ENCODE measurements at places on chromosomes 6 and 20.

DNA sequence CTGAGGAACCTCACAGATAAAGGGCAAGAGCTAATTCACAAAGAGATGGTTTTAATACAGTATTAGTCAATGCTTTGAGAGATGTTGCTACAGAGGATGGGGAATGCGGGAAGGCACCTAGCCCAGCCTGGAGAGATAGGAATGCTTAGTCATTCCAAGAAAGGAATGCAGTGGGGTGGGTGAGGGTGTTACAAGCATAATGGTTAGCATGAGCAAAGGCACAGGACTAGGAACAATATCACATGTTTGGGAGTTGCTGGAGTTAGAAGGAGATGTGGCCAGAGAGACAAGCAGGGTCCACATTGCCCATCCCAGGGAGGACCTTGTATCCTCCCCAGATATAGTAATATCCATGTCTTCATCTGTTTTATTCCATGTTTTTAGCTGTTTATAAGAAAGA lies 107.0 kb upstream of the OGFRL1 start:
- DNase-seq: no peak

- no peak for DNase-seq
Observed at GRCh38 chr6:38212579-38212978, 393.1 kb downstream of the ZFAND3 start.

GRCh38 chr6:127263481-127263880 lies 3.2 kb upstream of the RNF146 start:
- no peak for DNase-seq

DNA sequence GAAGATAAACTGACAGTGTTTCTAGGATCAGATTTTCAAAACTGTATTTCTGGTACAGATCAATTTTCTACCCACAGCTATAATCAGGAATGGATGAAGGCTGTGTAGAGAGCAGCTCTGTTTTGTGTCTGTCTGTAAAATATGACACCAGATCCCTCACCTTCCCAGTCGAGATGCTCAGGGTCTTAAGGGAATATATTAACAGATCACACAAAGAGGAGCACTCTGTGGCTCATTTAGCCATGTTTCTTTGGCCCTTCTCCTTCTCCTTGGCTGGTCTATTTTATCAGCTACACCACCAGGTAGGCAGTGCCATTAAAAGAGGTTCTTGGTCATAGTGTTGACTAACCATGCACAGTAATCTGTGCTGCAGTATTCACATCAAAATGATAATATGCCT lies 82.6 kb downstream of the PREP start:
- no peak for DNase-seq

DNA sequence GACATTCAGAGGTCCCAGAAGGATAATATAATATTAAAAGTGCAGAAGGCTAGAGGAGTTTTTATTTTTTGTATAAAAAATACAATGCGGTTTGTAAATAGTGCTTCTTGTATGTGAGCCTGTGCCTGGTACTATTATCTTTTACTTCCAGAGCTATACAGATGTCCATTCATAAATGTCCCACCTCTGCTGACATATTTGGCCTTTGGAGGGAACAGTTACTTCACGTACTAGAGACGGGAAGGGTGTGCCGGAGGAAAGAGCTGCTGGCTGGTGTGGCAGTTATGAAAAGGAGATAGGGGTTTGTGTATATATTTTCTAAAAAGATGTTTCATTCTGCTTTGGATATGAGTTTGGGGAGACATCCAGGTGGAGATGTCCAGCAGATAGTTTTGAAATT lies 8.8 kb downstream of the CD109 start:
- no peak for DNase-seq

- DNase-seq: no peak
Observed at GRCh38 chr6:28408076-28408802, 8.7 kb upstream of the ZSCAN12 start.

- no peak for DNase-seq
Observed at GRCh38 chr6:36504181-36504580, 43.1 kb downstream of the STK38 start.

GRCh38 chr6:8065519-8065911 lies 1.3 kb upstream of the BLOC1S5 start:
- DNase-seq: no peak

DNA sequence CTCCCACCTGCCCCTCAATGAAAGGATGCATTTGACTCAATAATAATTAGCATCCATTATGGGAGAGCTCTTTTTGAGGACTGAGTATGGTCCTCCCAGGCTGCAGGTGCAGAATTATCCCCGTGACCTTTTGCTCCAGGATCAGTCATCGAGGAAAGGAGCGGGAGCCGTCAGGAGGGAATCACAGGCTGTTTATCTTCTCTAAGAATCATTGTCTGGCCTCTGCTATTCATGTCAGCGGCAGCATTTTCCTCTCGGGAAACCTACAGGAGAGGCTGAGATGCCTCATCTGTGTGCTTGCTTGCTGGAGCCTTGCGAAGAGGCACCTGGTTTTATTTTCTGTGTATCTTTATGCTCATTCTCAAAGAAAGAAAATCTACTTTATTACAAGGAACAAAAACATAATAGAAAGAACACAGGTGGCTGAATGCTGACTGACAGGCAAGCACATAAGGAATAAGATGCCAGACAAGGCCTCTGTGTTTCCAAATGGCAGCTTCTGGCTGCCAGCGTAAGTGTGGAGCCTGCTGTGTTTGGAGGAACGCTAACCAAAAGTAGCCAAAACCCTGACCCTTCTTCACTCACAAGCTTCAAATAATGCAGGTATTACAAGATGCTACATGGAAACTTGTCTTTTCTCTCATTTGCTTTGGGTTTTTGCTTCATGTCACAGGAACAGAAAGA lies 539.1 kb upstream of the MARCKS start:
- DNase-seq: no peak

GRCh38 chr20:558117-558516 lies 14.5 kb upstream of the CSNK2A1 start:
- DNase-seq: no peak

- DNase-seq: no peak
Observed at GRCh38 chr6:45667300-45667699, 289.6 kb upstream of the SUPT3H start.

DNA sequence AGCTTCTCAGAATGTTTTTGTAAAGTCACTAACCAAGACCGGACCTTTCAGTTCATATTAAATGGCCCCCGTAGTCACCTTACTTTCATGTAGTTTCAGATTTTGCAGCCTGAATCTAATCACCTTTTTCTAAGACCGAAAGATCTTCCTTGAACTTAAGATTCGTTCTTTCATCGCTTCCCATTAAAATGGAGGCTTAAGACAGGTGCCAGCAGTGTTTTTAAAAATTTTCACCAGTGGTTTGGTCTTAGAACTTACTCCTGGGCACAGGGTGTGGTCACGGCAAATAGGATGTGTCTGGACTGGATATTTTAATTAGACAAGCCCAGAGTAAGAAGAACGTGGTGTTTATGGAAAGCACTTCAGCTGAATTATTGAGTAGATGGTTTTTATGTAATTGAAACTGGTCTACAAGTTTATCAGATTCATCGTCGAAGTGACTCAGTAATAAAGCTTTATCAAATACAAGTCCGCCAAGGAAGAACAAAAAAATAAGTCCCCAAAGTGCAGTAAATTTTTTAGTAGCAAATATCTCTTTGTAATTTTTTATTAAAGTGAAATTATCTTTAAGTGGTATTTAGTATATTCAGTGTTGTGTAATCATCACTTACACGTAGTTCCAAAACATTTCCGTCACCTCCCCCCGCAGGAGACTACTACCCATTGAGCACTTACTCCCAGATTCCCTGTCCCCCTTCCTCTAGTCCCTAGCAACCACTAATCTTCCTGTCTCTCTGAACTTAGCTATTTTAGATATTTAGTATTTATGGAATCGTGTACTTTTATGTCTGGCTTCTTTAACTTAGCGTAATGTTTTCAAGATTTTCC lies 868 bp downstream of the SRSF3 start:
- peak; percentile 45 for DNase-seq

DNA sequence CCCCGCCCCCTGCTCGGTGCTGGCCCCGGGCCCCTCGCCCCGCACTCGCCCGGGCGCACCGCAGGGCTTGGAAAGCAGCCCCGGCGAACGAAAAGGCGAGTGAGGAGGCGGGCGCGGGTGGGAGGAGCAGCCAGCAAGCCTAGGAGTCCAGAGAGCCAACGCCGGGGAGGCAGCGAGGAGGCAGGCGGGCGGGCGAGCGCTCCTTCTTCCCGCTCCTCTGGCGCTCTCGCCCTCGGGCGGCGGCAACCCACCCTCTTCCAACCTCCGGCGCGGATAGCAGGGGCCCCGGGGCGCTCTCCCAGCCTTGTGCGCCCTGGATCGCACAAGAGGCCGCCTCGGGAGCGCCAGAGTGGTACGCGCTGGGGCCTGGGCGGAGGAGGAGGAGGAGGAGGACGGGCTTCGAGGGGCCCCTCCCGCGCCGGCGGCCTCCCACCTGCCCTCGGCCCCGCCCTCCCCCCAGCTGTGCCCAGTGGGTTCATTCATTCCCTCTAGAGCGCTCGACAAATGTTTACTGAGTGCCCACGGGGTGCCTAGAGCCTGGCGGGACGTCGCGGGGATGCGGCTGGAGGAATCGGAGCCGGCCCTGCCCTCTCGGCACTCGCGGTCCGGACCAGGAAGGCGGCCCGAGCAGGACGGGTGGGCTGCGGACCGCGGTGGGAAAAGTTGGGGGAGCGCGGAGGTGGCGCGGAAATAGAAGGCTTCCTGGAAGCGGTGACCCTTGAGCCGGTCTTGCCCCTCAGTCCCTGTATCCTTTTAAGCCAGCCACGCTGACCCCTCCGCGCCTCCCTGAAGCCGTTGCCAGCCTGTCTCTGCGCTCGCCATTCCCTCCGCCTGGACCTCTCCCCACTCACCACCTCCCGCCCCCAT lies at the start of gene BMP7:
Gene BMP7 (minus strand): TSS at position 351 of the 867 bp plus-strand sequence. CDS start 519 bp downstream, outside the sequence.
- DNase-seq: peak; percentile 72

DNA sequence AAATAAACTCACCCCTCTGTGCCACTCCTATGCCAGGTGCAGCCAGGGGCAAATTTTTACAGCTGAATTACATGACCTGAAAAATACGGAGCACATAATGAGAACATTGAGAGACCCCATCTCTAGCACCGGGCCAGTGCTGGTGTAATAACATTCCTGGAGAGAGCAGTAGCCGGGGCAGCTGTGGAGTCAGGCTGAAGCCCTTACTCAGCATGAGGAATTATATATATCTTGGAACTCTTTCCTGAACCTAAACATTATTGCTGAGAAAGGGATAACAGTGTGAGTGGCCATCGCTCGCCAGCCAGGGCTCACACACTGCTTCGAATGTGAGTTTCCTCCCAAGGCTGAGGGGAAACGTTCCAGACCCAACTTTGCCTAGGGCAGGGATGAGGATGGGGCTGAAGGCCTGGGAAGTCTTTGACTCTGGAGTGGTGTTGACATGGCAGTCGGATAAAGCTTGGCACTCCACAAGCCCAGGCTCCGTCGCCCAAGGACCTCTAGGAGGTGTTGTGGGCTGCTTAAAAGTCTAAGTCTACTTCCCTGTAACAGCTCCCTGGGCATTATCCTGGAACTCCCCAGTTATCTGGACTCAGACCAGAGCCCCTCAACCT lies 269.8 kb downstream of the CDC5L start:
- no peak for DNase-seq

DNA sequence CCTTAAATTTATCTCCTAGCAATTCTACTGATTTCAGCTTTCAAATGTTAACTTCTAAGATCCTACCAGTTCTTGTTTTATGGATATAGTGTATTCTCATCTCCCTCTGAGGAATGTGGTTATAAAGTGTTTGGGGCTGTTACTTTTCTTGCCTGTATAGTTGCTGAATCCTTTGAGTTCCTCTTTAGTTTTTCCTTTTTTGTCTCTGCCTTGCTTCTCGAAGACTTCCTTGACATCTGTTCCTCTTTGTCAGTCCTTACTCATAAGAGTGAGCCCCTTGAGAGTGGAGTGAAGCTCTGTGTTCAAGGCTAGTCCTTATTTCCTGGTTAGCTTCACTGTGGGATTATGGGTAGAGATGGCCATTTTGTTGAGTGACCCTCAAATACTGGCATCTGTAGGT lies 84.6 kb downstream of the ELOVL4 start:
- no peak for DNase-seq

DNA sequence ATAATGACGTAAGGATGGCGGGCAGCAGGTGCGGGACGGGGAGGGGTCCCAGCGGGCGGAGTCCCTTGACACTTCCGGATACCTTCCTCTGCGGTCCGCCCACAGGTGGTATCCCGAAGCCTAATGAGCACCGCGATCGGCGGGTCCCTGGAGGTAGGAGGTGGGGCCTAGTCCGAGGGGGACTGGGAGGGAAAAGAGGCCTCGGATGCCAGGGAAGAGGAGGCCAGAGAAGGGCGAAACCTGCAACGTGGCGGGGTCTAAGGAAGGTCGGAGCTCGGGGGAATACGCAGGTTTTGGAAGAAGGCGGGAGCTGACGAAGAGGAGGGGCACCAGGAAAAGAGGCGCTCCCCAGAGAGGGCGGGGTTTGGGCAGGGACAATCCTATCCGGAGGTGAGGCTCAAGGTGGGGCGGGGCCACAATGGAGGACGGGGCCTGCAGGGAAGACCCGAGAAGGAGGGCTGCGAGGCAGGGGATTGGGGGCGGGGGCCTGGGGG lies 3.7 kb downstream of the PRSS16 start:
- peak; percentile 85 for DNase-seq

GRCh38 chr6:45606831-45607400 lies 229.2 kb upstream of the SUPT3H start:
- DNase-seq: no peak

DNA sequence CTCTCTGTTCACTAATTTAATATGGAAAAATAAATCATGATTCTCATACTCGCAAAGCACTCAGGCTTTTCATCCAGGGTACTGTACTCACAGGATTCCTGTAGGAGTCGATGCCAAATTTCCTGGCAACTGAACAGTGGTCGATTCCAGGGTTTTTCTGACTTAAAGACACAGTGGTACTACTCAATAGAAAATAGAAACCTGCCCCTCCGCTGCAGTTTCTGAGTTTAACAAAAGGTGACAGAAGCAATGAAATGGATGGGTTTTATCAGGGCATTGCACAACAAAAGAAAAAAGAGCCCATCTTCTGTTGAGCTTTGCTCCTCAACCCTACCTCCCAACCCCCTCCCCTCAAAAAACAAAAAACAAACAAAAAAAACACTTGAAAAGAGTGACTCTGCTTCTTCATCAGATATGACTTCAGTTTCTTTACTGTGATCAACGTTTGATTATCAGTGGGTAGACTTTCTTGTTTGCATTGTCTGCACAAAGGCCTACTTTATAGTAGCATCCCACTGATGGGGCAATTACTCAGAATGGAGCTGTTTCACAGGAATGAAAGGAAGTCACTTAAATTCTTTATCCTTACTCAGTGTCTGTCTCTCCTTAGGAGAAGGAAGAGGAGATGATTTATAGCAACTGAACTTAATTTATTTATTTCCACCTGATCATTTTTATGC lies 96.2 kb upstream of the FOXO3 start:
- DNase-seq: no peak

- DNase-seq: no peak
Observed at GRCh38 chr6:89045576-89045975, 35.0 kb upstream of the PNRC1 start.

- DNase-seq: no peak
Observed at GRCh38 chr6:43835872-43836419, 65.9 kb downstream of the VEGFA start.

DNA sequence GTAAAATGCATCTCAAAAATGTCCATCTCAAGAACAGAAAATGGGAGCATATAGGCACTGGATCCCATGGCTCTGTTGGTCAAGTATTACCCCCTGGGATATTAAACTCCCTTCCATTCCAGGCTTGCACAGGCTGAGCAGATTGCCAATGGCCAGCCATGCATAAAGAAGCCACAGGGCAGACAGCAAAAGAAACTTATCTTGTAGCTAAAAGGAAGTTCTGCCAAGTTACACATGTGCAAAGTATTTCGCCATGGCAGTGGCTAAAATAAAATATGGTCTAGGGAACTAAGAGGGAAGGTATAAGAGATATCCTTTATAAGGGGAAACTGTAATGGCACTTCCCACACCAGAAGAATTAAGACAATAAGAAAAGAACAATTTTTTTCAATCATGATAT lies 415.6 kb upstream of the BTBD3 start:
- DNase-seq: no peak

- no peak for DNase-seq
Observed at GRCh38 chr6:64691064-64691463, 1016.0 kb downstream of the EYS start.
